A172 (cell line): ENCODE measurements at places on chromosomes 1 and 21.

DNA sequence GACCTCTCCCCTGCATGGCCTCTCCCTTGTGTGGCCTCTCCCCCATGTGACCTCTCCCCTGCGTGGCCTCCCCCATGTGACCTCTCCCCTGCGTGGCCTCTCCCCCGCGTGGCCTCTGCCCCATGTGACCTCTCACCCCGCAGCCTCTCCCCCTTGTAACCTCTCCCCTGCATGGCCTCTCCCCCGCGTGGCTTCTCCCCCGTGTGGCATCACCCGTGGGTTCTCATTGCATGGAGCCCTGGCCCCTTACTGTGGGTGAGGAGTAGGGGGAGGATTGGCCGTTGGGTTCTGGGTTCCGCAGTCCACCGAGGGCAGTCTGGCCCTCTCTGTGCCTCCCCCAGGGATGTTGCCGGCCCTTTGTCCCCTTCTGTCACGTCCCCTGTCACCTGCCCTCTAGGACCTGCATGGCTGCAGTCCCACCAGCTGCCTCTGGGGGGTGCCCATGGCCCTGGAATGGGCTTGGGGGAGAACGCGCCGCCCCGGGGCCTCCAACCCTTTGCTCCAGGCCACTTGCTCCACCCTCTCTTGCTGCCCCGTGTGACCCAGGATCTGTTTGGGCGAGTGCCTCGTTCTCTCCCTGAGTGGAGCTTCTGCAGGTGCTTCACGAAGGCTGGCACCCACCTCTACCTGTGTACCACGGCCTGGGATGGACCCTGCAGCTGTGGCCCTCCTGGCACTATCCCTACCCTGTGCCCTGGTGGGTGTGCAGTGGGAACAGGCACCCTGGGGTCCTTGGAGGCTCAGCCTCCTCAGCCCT, 21.3 kb downstream of the RRP1 start:
- DNase-seq = peak; percentile 69

GRCh38 chr1:82510431-82510830, 709.7 kb downstream of the ADGRL2 start:
- DNase-seq = no peak

DNA sequence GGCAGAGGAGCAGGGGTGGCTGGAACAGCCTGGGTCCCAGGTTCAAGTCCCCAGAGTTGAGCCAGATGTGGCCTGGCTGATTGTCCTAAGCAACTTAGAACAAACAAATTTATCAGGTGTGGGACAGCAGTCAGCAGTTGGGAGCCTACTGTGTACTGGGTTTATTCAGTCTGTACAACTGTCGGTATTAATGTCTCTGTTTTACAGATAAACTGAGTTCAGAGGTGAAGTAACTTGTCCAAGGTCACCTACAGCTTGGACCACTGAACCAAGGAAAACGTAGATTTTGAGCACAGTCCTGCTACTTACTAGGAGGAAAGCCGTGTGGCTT, 14.6 kb upstream of the TRIM63 start:
- DNase-seq = no peak

GRCh38 chr1:225595452-225595851, 57.5 kb downstream of the ENAH start:
- DNase-seq = no peak

DNA sequence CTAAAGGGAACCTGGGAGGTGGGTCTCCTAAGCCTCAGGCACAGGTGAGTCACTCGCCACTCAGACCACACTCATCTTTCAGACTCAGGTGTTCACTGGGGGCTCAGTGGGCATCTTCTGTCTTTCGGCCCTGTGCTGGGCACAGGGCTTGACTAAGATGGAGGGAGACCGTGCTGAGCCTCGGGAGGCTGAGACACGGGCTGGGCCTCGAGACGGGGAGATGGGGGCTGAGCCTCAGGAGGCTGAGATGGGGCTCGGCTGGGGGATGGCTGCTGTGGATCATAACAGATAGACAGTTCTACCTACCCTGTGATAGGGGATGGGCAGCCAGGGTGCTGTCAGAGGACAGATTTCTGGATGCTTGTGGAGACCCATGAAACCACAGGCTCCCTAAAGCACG, 15.5 kb upstream of the IFNLR1 start:
- DNase-seq = no peak

- DNase-seq = no peak
These were observed 17.4 kb upstream of the CD1D start for GRCh38 chr1:158163000-158163947.

DNA sequence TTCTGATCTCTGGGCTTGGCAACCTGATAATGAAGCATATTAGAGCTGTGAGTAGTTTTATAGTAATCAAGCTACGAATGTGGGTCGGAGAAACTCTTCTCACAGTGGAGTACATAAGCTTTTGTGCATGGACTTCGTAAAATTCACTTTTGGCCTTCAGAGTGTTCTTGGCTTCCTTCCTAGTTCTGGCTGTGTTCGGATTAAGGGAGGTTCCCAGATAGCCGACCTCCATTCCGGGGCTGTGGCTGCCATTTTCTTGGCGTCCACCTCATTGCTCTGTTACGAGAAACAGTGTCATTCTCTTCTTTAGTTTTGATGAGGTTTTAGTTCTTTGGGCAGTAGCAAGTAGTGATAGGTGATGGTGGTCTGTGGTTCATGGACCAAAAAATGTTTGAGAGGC, 26.3 kb downstream of the CAMTA1 start:
- DNase-seq = no peak

DNA sequence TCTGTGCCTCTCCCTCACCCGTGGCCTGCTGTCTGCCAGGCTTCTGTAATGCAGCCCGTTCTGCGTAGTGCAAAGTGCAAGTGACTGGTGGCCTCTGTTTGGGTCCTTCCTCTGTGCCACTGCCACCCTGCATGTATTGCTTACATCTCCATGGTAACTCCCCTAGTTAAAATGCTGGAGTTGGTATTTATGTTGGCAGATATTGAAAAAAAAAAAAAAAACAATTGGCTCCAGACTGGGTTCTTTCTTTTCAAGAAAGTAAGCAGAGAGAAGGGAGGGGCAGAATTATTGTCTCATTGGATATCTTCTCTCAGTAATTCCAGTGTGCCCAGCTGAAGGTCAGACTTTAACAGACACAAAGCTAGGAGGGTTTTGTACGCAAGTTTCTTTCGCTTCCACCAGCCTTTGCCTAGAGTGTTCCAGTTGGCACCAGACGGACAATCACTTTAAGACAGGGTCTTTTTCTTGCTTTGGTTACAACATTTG, 242.3 kb downstream of the PBX1 start:
- no peak for DNase-seq

DNA sequence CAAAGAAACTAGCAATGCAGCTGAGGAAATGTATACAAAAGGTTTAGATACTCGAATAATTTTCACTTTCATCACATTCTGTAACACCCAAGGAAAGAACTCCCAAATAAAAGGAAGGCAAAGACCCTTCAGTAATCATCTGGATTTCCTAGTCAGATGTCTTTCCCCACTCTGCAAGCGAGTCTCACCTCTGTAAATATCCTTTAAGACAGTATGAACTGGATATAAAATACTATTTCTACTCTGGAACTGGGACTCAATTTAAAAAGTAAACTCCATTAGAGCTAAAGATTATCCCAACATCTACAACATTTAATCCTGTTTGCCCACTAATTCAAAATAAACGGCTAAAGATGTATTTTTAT, 27.0 kb downstream of the C2CD2 start:
- no peak for DNase-seq

DNA sequence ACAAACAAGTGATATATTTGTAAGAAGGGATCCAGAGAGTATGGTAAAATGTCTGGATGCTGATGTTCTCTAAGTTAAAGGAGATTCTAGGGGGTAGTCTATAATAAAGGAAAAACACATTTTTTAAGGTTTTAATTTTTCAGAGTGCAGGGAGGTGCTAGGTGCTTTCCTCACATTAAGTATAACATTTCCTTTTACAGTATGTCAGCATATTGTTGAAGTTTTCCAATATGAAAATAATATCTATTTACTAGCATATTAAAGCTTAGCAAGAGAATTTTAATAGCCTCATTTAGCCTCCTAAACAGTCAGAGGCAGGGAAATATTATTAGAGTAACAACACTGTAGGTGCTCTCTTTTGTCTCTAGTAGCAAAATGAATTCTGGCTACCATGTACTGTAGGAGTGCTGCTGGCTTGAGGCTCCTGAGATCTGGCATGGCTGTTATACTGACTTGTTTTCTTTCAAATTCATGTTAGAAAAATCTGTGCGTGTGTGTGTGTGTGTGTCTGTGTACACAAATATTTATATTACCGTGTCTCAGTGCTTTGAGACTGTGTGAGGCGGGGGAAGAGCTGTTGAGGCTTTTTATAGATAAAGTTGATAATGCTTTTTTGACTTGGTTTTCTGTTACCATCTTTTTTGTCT, 71.0 kb downstream of the POU2F1 start:
- DNase-seq = no peak

- no peak for DNase-seq
These were observed 13.5 kb upstream of the TNFRSF8 start for GRCh38 chr1:12049616-12050015.

GRCh38 chr1:10510520-10511493, 36.1 kb downstream of the PEX14 start:
- peak; percentile 86 for DNase-seq

GRCh38 chr1:4425892-4426291, 228.5 kb upstream of the AJAP1 start:
- DNase-seq = no peak

- DNase-seq = no peak
These were observed 74.0 kb upstream of the BRINP3 start for GRCh38 chr1:190551638-190552037.

- DNase-seq = no peak
These were observed 163.3 kb downstream of the PIK3R3 start for GRCh38 chr1:45968941-45969666.

DNA sequence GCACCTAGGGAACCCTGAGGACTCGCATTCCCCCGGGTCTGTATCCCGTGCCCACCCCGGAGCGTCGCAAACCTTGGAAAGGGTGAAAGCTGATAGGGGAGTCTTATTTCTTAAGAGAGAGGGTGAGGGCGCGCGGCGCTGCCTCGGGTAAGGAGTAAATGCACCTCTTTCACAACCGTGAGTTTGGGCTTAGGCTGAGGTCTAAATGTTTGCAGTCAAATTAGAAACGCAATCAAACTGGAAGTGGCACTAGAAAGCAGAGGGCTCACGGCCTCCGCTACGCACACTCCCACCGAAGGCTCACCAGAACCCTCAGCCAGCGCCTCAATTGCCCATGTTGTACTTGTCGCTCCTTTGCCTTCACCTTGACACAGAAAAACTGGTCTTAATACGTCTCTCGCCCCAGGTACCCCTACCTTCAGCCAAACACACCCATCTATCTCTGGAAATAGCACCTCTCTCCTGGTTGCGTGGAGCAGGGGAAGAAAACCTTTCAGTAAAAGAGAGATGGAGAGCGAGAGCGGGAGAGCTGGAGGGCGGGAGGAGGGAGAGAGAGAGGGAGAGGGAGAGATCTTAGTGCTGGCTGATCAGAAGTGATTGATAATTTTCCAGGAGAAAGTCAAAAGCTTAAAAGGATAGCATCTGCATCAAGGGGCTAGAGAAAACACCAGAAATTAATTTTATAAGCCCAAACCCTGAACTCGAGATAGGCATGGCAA, 1.7 kb upstream of the HLX start:
- no peak for DNase-seq

DNA sequence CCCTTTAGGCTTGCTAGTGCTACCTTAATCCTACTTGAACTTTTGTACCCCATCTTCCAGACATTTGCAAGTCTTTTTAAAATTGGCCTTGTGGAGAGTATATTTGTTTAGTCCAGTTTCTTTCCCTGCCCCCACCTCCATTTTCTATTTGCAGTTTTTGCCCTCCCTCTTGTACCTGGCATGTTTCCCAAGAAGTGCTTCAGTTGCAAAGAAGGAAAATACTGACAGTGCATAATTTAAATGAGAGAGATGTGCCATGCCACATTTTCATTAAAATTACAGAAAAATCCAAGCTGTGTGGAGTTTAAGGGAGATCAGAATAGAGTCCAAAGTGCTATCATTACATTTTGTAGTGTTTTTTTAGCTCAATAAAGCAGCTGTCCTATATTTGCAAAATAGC, 150.0 kb upstream of the ADGRL2 start:
- DNase-seq = no peak

DNA sequence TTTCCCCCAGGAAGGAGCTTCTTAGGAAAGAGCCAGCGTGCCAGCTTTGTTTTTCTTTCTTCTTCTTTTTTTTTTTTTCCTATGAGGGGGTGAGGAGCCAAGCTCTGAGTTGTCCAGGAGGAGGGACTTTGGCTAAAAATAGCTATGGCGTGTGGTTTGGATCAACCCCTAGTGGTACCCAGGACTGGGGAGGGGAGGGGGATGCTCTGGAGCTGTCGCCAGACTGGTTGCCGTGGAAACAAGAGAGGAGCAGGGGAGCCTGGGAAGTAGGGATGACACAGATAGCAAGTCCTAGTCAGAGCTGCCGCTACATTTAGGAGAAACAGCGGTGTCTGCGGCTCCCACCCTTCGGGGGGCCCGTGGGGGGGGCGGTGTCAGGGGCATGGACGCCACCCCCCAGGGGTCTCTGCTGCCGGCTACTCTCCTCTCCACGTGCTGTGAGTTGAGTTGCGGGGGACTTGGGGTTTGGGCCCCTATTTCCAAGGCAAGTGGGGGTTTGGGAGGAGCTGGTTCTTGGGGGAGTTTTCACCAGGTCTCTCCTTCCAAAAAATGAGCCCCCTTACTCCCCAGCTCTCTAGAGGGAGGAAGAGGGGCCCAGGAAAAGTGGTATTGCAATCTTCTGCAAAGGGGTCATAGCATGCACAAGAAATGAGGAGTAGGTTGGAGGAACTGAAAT, at the start of gene KCNJ9:
Gene KCNJ9, plus strand, starts transcription at position 278 of the 676 bp plus-strand sequence. CDS start 2,493 bp downstream, outside the sequence.
- no peak for DNase-seq

DNA sequence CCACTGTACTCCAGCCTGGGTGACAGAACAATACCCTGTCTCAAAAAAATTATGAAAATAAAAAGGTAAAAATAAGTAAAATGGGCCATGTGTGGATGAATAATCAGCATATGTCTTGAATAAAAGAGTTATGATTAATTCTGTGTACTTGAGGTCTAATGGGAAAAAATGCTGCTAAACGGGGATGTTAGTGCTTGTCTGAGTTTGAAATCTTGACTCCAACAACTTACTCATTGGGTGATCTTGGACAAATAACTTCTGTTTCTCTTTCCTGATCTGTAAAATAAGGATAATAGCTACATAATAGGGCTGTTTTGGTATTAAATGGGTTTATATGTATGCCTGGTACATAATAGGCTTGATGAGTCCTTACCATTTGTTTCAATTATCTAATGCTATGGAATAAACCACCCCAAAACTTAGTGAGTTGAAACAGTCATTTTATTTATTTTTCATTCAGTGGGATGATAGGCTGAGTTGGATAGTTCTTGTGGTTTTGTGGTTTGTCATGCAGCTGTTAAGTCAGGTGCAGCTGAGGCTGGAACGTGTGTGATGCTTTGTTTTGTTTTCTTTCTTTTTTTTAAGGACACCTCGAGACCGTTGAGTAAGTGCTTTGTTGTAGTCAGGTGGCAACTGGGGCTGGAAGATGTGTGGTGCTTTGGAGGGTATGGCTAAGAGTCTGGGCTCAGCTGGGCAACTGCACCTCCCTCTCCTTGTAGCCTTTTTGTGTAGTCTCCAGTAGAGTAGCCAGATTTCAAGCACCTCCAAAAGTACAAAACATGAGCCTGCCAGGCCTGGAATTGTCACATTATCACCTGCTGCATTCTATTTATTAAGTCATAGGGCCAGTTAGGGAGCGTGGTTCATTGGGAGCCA, 4.9 kb downstream of the MDM4 start:
- peak; percentile 86 for DNase-seq
